WTC11 (cell line): ENCODE measurements at places on chromosomes 3 and 15.

DNA sequence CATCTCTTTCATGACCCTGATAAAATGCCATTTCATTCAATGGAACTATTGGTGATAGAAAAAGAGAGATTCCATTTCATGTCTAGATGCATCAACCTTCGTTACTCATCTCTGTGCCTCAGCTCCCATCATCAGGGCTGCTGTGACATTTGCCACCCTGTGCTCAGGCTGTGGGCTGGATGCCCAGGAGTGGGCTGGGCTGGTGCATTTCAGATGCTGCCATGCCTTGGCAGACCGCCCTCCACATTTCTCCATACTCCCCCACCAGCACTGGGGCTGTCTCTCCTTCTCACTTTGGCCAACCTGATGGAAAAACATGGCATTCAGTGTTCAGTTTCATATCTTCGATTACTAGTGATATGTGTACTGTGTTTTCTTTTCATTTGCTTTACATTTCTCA lies 59.1 kb downstream of the DNASE1L3 start:
- no peak for DNase-seq

DNA sequence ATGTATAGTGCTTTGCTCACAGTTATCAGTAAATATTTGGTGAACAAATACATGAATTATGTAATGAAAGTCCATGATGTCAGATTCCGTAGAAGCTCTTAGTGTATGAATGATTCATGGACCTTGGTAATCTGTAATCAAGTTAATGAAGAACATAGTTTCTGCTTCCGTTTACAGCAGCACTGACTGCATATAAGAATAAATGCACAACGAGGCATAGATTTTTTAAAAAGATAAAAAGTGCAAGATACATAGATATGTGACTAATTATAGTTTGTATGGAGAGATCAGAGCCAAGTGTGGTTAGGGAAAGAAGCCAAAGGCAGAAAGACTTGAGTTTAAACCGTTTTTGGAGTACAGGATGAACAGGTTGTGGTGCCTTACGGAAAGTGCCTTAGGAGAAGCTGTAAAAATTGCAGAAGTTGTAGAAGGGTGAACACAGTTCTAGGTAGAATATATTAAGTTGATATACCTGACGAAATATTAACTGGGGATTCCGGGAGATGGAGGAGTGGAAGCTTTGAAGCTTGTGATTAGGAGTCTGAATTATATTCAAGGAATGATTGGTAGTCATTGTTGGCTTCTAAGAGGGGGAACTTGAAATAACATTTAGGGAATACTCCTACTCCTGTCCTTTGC lies 293.1 kb downstream of the NLGN1 start:
- no peak for DNase-seq

DNA sequence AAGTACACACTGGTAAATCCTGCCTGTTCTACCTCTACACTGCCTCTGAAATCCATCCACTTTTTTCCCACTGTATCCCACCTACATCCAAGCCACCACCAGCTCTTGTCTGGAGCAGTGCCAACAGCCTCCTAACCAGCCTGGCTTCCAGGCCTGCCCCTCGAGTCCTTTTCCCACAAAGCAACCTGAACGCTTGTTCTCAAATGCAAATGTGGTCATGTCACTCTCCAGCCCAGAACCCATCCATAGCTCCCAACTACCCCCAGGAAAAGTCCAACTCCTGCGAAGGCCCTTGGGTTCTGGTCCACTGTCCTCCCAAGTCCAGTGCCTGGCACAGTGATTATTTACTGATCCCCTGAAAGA lies 83.8 kb downstream of the SEMA5B start:
- no peak for DNase-seq

GRCh38 chr3:8441969-8442559 lies 59.6 kb upstream of the LMCD1 start:
- peak; percentile 39 for DNase-seq

DNA sequence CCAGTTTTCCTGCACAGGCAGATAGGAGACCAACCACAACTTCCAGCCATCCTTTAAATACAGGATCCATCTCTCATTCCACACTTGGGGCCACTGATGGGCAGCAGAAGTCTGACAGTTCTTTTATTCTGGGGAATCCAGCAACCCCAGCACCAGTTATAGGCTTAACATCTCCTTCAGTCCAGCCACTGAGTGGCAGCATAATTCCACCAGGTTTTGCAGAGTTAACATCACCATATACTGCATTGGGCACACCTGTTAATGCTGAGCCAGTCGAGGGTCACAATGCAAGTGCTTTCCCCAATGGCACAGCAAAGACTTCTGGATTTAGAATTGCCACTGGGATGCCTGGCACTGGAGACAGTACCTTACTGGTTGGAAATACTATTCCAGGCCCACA lies 2.9 kb downstream of the NPAP1 start:
- no peak for DNase-seq

DNA sequence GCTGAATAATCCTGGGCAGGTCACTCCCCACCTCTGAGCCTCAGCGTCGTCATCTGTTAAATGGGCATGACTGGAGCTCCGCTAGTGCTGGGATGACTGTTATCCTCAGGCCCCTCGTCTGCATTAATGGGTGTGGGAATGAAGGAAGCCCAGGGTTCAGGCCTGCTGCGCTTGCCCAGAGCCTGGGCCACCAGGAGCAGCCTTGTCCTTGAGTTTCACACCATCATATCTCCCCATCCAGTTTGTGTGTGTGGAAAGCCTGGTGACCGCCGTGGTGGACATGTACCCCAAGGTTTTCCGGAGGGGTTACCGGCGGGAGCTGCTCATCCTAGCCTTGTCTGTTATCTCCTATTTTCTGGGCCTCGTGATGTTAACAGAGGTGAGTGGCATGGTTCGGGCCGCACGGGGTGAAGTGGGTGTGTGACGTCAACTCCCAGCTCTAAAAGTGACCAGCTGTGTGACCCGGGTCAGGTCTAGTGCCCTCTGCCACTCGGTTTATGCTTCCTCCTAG lies 63.5 kb upstream of the SLC6A1 start:
- no peak for DNase-seq

- DNase-seq, result no peak
Measured at GRCh38 chr3:161558236-161558635, 61.6 kb downstream of the OTOL1 start.

DNA sequence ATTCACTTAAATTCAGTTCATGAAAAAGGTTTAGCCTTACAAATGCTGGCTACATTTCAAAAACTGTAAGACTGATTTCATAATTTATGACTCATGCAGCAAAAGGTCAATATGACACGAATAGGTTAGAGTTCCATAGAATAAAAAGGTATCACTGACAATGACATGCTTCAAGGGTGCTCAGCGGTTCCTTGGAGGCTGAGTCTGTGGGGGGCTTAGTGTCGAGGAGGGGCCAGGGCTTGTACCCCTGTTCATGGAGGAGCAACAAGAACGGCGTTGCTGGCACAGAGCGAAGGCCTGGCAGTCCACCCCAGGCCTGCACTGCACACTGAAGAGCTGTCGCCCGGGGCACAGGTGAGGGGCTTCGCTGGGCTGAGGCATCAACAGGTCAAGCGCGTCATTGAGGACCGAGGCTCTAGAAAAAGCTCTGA lies 174.2 kb downstream of the NR1D2 start:
- DNase-seq, result no peak

- peak; percentile 39 for DNase-seq
Measured at GRCh38 chr15:31328428-31328968, 1.9 kb downstream of the KLF13 start.

DNA sequence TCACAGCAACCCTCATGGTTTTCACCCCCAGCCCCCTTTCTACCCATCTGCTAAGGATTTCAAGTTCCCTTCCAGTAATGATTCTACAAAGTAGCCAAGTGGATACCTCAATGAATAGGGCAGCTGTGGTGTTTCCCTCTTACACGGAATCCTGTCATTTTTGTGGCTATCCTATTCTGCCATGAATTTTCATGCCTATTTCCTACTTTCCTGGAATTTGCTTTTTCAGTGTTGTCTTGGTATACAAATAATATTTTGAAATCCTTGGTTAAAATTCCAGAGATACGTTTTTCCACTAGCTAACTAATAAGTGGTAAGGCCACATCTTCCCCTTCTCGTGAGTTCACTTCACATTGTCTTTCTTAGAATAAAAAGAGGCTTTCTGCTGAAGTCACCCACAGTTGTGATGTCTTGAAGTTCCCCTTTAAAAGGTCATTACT lies 7.5 kb downstream of the ADPRH start:
- no peak for DNase-seq

DNA sequence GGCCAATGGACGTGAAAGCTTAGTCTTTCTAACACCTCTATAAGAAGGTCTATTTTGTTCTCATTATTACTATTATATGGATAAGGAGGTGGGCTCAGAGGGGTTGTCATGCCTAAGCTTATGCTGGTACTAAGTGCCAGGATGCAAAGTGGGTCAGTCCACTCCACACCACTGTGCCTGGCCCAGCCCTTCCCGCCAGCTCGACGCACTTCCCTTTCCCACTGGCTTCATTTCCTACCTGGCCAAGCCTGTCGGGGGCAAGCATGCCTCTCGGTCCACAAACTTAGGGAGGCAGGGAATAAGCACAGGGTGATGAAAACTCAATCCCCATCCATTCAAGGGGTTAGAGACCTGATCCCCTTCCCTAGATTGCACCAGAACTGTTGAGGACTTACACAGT lies 5.9 kb upstream of the SYNM start:
- DNase-seq, result no peak

DNA sequence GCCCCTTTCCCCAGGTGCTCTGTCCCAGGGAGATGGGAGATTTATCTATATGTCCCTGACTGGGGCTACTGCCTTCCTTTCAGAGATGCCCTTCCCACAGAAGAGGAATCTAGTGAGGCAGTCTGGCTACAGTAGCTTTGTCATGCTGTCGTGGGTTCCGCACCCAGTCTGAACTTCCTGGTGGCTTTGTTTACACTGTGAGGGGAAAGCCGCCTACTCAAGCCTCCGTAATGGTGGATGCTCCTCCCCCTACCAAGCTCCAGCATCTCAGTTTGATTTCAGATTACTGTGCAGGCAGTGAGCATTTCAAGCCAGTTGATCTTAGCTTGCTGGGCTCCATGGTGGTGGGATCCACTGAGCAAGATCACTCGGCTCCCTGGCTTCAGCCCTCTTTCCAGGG lies 35.4 kb upstream of the SLC7A14 start:
- DNase-seq, result no peak

GRCh38 chr3:53183514-53183913 lies 22.5 kb downstream of the PRKCD start:
- no peak for DNase-seq

GRCh38 chr15:84104853-84105252 lies 130.7 kb upstream of the GOLGA6L4 start:
- no peak for DNase-seq

- DNase-seq, result no peak
Measured at GRCh38 chr15:64379216-64379960, 1.9 kb downstream of the PCLAF start.

GRCh38 chr3:37905987-37906674 lies 44.5 kb downstream of the CTDSPL start:
- DNase-seq, result no peak

DNA sequence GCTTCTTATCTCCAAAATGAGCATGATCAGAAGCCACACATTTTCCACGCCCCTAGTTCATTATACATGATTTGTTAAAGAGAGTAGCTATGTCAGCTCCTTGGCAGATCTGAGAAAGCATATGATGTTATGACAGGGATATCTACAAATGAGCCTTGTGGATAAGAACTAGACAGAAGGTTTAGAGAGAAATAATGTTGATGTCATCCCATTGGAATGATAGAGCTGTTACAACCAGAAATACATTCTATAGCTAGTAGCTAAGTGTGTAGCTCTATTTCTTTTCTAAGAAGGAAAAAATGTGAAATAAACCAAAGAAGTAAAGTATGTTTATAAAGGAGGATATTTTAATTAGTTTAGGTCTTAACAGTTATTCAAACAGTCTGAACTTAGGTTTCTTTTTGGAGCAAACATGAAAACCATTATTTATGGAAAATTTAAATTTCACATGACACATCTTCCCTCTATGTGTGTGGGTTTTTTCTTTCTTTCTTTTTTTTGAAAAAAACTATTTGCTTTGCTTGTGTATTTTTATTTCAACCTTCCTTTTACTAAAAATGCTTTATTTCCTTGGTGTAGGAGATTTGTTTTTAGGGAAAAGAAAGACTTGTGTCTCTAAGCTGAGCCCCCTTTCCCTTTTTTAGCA lies 167.7 kb downstream of the GHSR start:
- DNase-seq, result no peak

- no peak for DNase-seq
Measured at GRCh38 chr3:55532806-55533205, 45.7 kb upstream of the WNT5A start.

DNA sequence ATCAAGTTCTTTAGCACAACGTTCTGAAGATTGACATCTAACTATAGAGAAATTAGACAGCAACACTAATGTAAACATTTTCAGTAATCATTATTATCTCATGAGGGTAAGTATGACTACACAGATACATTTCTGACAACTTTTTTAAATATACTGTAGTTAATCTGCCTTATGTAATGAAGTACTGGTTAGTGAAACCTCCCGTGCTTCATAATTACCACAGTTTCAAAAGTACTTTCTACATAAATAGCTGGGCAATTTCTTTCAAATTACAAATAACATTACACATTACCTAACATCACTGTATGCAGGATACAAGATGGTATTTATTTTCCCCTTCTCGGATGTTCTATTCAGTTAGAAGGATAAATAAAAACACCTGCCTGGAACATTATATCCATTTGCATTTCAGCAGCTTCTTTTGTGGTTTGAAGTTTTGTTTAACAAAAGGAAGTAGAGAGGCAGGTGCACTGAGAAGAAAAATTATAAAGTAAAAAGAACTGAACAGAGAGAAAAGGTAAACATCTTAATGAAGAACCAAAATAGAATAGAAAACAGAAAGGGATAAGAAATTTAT lies 1241.5 kb upstream of the GBE1 start:
- DNase-seq, result no peak

DNA sequence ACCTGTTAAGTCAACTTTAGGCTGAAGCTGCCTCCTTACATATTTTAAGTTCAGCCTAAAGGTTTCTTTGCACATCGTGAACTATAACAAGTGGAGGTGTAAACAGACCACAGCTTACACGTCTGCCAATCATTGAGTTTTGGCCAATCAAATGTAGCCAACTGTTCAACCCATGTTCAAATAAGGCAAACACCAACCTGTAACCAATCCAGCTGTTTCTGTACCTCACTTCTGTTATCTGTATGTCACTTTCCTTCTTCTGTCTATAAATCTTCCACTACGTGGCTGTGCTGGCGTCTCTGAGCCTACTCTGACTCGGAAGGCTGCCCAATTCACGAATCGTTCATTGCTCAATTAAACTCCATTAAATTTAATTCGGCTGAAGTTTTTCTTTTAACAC lies 356.0 kb downstream of the TBC1D5 start:
- no peak for DNase-seq

GRCh38 chr3:31197941-31198340 lies 303.5 kb upstream of the GADL1 start:
- DNase-seq, result no peak
